Stimulated activated CD8-positive, alpha-beta memory T cell treated with anti-CD3 and anti-CD28 coated beads, Interleukin-2, amount 100 ng/mL, for 1 hour (primary cell): ENCODE measurements at places on chromosomes 16 and 17.

DNA sequence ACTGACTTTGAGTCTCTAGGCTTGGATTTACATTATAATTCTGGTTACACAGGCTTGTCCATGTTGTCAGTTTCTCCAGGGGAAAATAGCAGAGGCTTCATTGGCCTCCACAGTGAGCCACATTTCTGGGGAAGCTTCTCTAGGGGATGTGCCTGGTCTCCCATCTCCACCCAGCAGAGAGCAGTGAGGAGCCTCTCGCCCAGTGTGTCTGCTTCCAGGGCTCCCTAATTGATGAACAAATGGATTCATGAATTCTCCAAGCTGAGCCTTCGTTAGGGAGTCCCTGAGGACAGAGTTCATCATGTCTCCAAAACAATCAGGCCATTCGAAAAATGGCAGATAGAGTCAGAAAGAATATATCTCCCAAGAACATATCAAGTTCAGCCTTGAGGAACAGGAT, 162.4 kb upstream of the TOX3 start:
- DNase-seq, result no peak

DNA sequence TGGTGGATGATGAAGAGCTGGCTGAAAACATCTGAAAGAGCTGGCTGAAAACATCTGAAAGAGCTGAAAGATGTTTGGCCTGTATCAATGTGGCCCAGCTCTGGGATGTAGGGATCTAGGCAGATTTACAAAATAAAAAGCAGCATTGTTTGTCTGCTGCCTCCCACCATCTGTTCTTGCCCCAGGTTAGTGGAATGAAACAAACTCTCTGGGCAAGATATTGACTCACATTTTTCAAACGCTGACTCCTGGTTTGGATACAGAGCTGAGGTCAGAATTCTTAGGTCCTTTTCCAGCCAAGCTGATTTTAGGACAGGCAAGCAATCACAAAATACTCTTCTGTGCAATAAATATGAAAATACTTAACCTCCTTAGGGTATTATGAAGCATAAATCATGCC, 139.0 kb downstream of the STX8 start:
- no peak for DNase-seq

DNA sequence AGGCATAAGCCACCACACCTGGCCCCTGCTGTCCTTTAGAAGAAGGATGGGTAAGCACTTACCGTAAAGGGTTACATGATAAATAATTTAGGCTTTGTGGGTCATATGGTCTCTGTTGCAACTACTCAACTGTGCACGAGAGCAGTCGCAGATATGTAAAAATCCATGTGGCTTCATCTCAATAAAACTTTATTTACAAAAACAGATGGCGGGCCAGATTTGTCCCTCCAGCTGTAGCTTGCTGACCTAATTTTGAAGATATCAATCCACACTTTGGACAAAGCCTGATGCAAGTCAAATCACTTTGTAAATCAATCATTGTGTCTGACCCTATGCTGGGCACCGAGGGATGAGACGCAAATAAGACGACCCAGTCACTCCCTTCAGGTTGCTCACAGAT, 12.1 kb downstream of the TEKT5 start:
- no peak for DNase-seq

GRCh38 chr16:53913920-53914319, 210.0 kb downstream of the FTO start:
- no peak for DNase-seq

DNA sequence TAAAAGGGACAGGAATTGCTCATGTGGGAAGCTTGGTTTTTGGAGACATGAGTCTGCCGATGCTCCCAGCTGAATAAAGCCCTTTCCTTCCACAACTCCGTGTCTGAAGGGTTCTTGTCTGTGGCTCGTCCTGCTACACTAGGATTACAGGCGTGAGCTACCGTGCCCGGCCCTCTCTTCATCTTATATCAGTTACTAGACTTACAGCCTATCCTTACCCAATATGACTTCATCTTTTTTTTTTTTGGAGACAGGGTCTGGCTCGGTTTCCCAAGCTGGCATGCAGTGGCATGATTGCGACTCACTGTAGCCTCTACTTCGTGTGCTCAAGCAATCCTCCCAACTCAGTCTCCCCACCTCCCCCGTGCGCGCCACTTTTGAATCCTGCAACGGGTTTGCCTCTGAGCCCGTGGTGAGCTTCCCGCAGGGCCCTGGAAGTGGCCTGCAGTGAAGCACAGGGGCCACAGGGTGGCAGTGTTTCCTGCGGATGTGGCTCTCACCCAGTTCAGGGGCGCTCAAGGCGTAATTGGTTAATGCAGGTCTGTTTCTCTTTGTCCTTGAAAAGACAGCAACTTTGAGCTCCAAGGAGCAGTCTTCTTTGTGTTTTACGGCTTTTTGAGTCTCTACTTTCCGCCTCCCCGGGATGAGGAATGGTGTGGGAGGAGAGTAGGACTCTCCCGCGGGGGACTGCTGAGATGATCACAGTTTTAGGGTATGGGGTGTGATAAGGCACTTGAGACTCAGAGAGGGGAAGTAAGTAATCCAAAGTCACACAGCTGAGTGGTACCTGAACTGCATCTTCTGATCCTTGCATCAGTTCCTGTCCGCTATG, 22.7 kb upstream of the GPRC5B start:
- peak; percentile 42 for DNase-seq

- no peak for DNase-seq
Observed at GRCh38 chr17:78168903-78169793, 767 bp downstream of the SYNGR2 start.

GRCh38 chr16:28067604-28068379, 4.3 kb upstream of the GSG1L start:
- no peak for DNase-seq

- DNase-seq, result no peak
Observed at GRCh38 chr17:12133183-12133582, 112.5 kb downstream of the MAP2K4 start.

- DNase-seq, result no peak
Observed at GRCh38 chr17:19651451-19652238, 3.1 kb downstream of the ALDH3A2 start.

DNA sequence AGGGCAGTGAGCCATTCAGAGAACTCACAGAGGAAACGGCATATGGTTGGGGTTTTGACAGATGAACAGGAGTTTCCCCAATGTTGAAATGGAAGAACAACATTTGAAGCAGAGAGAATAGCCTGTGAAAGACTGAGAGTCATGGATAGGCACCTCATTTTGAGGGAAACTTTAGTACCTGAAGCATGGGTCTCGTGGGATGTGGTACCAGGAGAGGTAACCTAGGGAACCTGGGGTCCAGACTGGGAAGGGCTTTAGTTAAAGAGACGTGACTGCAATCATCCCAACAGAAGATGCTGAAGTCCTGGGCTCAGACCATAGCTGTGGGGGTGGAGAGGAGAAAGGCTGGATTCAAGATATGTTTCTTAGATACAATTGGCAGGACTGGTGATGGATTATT, 137.8 kb upstream of the CCL2 start:
- no peak for DNase-seq

GRCh38 chr16:27222249-27223225, 19.2 kb downstream of the KDM8 start:
- no peak for DNase-seq

DNA sequence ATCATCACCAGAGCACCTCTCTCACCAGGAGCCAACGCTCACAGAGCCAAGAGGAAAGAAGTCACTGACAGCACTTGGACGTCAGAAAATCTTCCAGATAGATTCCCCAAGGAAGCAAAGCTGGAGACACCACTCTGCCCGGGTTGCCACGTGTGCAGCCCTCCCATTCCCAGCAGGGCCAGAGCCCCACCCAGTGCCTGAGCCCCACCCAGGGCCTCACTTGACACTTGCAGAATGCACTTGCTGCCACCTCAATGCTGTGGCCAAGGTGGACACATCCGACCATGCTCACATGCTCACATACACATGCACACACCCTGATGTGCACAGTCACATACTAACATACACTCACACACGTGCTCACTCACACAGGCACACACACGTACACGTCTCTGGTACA, 240.7 kb downstream of the RBFOX3 start:
- DNase-seq, result no peak

- no peak for DNase-seq
Observed at GRCh38 chr17:74524653-74525464, 6.4 kb downstream of the CD300LB start.

DNA sequence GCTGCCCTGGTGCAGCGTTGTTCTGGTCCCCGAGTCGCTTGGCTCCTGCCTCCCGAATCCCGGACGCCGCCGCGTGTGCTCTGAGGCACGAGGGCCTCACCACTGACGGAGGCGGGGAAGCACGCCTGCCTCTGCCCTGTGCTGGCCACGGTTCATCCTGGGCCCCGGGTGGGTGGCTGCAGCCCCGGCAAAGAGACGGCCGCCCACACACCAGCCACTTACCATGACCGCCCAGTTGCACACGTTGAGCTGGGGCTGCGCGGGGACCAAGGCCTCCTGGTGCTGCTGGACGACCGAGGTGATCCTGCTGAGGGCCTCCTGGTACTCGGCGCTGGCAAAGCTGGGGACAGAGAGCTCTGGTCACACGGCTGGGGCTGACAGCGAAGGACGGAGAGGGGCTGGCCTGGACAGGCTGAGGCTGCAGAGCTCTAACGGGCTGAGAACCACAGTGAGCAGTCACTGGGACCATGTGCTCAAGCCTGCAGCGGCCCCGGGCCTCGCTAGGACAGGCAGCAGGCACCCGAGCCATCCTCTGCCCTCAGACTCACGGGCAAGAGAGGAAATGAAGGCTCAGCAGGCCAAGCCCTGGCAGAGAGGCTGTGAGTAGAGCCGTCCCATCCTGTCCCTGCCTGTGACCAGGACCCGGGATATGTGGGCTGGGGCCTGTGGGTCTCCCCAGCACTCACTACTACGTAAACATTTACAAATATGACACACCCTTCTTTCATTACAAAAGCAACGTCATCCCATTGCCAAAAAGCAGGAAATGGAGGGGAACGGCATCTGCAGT, 6.3 kb upstream of the APRT start:
- no peak for DNase-seq

DNA sequence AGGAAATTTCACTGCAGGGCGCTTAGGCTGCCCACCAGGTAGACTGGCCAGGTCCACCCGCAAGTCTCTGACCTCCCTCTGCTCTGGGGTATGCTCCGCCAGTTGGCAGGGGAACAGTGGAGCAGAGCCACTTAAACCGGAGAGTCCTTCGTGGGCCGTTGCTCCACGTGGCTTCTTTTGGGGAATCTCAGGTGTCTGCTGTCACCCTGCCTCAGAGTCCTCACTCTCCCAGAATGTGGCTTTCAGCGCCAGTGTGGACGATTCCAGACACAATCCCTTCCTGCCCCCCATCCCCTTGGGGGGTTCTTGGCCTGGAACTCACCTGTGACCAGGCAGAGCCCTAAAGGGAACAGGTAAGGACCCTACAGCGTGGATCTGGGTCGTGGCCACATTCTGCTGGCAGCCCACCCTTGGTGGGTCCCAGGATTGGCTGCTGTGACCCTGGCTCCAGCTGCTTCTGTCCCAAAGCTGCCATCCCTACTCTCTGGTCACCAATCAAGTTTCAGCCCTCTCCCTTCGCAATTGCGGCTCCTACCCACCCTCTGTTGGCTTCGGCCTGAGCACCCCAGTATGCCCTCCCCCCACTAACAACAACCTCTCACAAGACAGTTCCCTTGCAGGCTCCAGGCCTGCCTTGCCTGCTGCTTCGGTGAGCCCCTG, 22.2 kb downstream of the DHRS7C start:
- DNase-seq, result no peak

DNA sequence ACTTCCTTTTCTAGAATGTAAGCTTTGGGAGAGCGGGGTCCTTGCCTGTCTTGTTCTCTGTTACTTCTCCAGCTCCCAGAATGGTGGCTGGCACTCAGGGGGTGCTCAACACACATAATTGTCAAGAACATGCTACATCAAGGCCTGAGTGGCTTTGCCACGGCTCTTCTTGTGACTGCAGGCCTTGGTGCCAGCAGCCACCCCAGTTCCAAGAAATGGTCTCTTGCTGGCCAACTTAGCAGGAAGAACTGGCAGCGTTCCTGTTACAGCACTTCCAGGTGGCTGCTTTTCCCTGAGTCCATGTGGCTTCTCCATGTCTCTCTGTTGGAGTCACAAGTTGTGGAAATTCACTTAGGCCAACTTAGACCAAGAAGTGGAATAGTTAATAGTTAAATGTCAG, 36.1 kb downstream of the PRKCB start:
- no peak for DNase-seq

GRCh38 chr16:6335072-6335471, 997.6 kb upstream of the RBFOX1 start:
- DNase-seq, result no peak

GRCh38 chr16:81469710-81470535, 25.3 kb downstream of the CMIP start:
- DNase-seq, result no peak

GRCh38 chr16:89761304-89761922, 40.1 kb downstream of the ZNF276 start:
- DNase-seq, result no peak

DNA sequence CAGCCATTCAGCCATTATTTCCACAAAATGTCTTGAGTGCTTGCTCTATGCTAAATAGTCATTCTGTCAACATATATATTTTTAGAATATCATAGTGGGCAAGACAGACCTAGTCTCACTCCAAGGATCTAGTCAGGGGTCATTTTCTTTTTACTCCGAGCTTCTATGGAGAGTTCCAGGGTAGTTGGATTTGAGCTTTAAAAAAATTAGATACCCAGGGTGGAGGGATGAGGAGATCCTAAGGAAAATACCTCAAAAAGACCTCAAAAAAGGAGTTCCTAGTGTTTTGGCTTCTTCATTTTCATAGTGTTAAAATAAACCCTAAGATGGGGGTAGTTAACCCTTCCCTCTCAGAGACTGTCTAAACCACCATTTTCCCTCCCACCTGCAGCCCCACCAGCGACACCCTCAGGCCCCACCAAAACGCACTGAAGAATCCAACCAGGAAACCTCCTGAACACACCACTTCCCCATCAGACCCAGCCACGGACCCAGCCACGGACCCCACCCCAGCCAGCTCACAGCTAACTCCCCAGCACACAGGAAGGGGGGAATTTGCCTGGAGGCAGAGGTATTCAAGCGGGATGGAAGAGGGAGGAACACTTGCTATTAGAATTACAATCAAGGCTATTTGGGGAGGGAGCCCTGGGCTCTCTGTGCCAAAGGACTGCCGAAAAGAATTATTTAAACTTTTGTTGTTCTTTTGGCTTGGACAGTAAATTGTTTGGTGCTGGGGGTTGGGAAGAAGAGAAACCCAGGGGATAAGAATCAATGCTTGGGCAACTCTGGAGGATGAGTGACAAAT, 2.2 kb downstream of the ETV4 start:
- no peak for DNase-seq
